ENCODE measurements at places on chromosomes 5 and 9.

DNA sequence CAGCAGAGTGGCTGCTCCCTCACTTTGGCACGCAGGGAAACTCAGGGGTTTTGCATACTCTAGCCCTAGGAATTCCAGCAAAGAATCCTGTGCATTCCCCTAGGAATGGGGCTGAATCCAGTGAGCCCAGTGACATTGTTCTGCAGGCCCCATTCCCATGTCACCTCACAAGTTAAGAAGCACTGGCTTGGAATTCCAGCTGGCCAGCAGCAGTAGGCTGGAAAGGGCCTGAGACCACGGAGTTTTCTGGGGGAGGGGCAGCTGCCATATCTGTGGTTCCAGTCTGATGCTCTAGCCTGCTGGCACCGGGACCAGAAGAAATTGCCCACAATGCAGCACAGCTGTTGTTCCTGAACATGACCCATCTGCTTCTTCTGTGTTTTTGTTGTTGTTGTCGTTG is 217.6 kb upstream of the DMRTA1 start:
- no peak for DNase-seq

- DNase-seq: peak; percentile 99
Observed at GRCh38 chr5:1008451-1009358, at the start of gene NKD2. Gene NKD2, plus strand, starts transcription at chr5:1008802. Its CDS starts 256 bp downstream, at chr5:1009058.

DNA sequence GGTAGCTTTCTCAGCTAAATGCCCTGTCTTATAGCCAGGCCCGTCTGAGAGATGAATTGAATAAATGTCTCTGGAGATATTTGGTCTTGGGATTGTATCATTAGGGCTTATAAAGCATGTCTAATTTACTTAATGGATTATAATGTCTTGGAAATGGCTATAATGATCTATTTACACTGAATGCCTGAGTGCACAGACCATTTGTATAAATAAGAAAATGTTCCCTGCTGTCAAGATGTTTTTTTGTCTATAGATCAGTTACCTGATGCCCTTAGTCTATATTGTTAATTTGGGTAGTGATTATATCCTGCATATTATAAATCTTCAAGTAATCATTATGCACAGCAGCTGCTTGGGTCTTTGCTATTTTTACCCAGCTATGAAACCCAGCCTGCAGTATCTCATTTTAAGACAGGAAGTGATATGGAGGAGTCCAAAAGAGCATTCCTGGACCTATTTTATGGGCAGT is 112.9 kb upstream of the ACTBL2 start:
- no peak for DNase-seq

DNA sequence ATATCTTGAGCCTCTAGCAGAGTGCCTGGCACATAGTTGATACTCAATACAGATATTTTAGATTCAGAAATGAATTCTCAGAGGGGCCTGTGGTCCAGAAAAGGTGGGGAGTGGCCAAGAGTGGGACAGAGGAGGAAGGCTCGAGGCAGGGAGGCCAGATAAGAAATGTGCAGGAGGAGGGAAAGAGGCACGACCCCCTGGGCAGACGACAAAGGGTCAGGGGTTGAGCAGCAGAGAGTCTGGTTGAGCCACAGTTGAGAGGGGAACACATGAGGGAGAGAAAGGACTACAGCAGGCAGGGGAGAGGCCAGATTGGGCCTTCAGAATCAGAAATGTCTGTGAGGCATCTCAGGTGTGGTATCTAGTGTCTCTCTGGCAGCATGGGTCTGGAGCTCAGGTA is 89.1 kb downstream of the PSD2 start:
- no peak for DNase-seq

- peak; percentile 31 for DNase-seq
Observed at GRCh38 chr5:96433066-96433447, at the start of gene PCSK1. Gene PCSK1, minus strand, starts transcription at chr5:96433248. Its CDS starts 206 bp downstream, at chr5:96433042.

DNA sequence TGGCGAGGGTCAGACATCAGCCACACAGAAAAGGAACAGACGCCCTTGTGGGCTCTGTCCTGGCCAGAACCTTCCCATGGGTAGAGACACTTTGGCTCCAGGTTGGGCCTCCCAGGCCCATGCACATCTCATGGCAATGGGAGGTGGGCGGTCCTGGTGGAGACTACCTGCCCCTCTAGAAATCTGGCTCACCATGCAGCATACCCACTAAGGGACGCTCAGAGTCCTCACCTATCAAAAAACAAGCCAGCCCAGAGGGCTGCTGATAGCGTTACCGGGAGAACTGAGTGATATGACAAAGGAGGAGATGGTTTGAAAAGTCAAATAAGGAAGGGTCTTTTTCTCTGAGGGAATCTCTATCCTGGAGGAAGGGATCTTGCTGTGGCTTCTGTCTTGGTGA is 62.1 kb downstream of the C5orf15 start:
- DNase-seq: no peak

- peak; percentile 97 for DNase-seq
Observed at GRCh38 chr5:151051066-151051930, 29.5 kb downstream of the TNIP1 start.

DNA sequence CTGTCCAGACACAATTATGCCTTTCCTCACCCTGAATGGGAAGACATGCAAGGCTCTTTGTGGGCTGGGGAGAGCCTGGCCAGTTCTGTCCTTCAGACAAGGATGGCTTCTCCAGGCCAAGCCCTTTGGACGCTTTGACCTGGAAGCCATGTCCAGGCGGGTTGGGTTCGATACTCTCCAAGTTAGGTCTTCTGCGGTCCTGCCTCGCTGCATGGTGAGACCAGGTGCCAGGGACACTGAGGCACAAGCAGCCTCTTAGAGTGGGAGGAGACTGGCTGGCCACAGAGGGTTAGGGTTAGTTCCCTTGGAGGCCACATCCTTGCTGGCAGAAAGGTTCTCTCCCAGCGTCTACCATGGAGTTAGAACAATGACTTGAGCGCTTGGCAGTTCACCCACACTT is 67.6 kb downstream of the SHB start:
- DNase-seq: no peak

GRCh38 chr5:81774374-81774773 is 23.5 kb upstream of the SSBP2 start:
- DNase-seq: no peak

GRCh38 chr5:6734243-6734700 is 21.0 kb downstream of the TENT4A start:
- DNase-seq: no peak

DNA sequence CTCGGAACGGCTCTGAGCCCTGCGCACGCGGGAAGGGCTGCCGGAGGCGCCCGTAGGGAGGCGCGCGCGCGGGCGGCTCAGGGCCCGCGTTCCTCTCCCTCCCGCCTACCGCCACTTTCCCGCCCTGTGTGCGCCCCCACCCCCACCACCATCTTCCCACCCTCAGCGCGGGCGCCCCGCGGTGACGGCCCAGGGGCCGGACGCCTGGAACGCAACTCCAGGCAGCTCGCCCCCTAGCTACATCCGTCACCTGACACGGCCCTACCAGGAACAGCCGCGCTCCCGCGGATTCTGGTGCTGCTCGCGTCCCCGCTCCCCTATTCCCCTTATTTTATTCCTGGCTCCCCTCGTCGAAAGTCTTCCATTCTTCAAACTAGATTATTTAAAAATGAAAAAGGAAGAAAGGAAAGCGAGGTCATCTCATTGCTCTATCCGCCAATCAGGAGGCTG is at the start of gene CDKN2B-AS1:
CDKN2B-AS1 (plus strand) TSS at position 236 of the 450 bp plus-strand sequence.
- DNase-seq: peak; percentile 91

GRCh38 chr5:133393776-133394476 is 218.4 kb downstream of the FSTL4 start:
- DNase-seq: no peak

DNA sequence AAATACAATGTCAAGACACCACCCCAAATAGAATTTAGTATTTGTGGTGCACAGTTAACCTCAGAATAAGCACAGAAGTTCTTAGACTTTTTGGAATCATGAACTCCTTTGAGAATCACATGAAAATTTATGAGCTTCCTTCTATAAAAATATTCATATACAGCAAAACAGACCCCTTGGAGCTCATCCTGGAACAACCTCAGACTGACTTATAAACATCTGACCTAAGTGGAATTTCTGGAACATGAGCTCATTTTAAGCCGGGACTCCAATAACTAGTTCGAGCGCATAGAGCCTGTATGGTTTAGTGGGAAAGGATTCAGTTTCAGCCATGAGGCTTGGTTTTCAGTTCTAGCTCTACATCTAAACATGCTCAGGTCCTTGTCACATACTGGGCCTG is 192.3 kb downstream of the DEPDC1B start:
- no peak for DNase-seq

DNA sequence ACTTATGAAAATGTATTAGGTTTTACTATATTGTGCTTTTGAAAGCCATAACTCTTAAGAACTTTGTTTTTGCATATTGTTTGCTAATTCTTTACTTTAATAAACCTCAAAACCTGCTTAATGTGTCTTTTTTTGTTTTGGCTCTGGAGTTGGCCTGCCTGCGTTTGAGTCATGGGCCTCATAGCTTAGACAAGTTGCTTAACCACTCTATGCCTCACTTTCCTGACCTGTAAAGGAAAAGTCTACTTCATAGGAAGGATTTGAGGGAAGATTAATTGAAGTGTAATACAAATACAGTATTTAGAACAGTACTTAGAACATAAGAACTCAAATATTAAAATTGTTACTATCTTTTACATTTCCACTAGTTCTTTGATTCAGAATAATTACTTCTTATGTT is 10.3 kb downstream of the SMIM32 start:
- no peak for DNase-seq

DNA sequence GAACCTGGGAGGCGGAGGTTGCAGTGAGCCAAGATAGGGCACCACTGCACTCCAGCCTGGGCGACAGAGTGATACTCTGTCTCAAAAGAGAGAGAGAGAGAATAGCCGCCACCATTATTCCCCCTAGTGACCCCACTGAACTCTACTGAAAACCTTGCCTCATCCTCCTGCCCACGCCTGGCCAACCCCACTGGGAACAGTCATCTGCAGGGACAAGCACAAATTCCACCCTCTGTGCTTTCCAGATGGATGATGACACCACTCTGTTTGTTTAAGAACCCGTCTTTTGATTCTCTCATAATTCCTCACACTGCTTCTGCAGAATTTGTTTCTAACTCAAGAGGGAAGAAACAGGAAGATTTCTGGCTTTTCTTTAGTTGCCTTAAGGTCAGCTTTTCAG is 12.2 kb downstream of the BHMT2 start:
- DNase-seq: no peak

- DNase-seq: no peak
Observed at GRCh38 chr5:128613766-128614165, 75.7 kb upstream of the FBN2 start.

GRCh38 chr5:93304456-93305250 is 276.4 kb downstream of the NR2F1-AS1 start:
- no peak for DNase-seq

DNA sequence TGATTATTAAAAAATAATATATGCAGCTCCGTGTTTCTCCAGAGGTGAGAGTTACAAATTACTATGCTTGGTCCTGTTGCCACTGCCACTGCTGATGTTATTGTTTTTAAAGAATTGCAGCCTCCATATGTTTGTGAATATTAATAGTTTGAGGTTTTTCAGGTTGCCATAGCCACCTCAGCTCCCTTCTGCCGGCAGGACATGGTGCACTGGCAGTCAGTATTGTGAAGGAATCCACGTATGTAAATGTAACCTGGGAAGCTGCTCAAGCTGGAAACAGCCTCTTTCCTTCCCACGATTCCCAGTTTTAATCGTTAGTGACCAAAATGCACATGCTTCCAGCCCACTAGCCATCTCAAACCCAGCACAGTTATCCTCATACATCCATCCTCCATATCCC is 184.4 kb upstream of the CCNG1 start:
- DNase-seq: no peak

- DNase-seq: no peak
Observed at GRCh38 chr5:181224390-181225229, 1.5 kb downstream of the TRIM41 start.

GRCh38 chr5:84265130-84265529 is 119.5 kb downstream of the EDIL3 start:
- DNase-seq: no peak

GRCh38 chr9:113205861-113206260 is 15.2 kb downstream of the FKBP15 start:
- no peak for DNase-seq

GRCh38 chr5:56279979-56280378 is 46.8 kb upstream of the ANKRD55 start:
- DNase-seq: no peak

- no peak for DNase-seq
Observed at GRCh38 chr5:33400675-33401074, 40.1 kb upstream of the TARS1 start.

GRCh38 chr9:114674076-114674797 is 7.8 kb downstream of the TEX48 start:
- no peak for DNase-seq

DNA sequence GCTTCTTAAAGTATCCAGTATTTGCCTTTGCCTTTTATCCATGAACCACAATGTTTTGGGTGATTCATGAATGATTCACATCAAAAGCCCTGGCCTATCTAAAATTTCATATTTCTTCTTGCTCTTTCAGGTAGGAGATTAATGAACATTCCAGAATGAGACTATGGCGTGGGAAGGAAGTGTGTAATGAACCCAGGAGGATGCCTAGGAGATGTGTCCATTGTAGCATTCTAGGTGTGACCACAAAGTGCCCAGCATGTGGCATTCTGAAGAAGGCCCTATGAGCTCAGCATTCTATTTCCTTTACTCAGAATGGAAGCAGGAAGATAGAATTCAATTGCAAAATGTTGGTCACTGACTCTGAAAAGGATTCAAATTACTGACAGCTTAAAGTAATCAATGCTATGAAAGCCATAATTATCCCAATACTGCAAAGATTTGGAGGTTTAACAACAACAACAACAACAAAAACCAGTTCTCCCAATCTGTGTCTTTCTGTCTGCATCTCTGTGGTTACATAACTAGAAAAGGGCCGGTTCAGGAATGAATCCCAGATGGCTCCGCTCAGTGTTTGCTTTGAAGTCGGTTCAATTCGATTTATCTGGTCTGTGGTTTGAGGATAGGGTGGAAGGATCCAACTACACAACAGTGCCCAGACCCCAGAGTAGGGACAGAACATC is 126.7 kb downstream of the FOXD1 start:
- DNase-seq: peak; percentile 70

- peak; percentile 74 for DNase-seq
Observed at GRCh38 chr9:134539586-134540194, 101.9 kb upstream of the COL5A1 start.

DNA sequence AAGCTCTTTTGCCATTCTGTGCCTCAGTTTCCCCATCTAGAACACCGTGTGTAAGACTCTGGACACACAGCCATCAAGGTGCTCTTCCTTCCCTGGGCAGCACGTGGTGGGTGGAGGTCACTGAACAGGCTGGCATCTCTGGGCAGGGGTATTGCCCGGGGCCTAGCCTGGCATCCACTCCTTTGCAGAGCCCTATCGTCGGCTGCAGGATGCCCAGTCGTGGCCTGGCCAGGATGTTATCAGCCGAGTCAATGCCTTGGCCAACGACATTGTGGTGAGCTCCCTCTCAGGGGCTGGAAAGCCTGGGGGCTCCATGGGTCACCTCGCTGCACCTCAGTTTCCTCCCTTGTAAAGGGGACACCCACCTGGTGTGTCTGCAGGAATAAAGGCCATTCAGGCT is 4.0 kb downstream of the ADGRD2 start:
- DNase-seq: no peak

DNA sequence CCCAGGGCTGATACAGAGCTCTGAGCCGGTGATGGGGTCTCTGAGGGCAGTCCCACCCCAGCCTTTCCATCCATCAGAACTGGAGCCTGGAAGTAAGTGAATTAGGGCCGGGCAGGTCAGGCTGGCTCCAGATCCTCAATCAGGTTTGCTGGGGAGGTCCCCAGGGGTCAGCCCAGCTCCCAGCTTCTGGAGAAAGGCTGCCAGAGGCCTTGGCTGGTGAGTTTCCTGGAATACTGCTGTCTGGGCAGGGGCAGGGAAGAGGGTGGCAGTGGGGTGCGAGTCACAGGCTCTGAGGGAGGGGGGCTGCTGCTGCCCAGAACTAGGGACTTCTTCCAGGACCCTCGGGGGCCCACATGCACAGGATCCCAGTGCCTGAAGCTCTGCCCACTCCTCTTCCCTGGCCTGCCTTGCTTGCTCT is 200.6 kb upstream of the MVB12B start:
- no peak for DNase-seq
